ENCODE measurements at places on chromosomes 16 and 17.
A peak's percentile ranks its signal among the peaks of the same experiment; 100 is the strongest.

DNA sequence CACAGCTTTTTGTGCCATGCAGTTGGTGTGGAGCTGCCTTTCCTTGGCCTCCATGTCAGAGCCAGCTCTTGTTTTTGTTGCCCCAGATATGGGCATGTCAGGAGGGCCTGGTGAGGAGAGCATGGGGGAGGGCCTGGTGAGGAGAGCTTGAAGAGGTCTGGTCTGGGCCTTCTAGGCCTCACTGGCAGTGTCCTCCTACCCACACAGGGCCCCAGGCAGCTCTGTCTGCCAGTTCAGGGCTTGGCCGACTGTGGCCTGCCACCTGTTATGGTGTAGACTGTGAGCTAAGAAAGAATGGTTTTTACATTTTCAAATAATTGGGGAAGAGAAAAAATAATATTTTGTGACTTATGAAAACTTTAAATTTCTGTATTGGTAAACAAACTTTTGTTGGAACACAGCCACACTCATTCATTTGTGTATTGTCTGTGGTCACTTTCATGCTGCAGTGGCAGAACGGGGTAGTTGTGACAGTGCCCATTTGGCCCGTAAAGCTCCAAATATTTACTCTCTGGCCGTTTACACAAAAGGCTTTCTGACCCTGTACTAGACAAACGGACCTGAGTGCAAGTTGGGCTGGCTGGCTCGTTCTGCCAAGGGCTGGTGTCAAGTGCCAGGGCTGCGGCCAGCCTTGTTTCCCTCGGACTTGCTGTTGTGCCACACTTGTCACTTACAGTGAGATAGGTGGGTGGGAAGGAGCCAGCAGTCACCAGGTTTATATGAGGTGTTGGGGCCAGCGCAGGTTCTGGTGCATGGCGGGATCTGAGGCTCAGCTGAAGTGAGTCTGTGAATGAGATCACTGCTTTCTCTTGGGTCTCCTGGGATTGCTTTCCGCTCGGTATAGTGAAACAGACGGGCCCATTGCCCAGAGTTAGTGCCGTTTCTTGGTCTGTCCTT lies 18.2 kb downstream of the PGS1 start:
- no peak for DNase-seq

DNA sequence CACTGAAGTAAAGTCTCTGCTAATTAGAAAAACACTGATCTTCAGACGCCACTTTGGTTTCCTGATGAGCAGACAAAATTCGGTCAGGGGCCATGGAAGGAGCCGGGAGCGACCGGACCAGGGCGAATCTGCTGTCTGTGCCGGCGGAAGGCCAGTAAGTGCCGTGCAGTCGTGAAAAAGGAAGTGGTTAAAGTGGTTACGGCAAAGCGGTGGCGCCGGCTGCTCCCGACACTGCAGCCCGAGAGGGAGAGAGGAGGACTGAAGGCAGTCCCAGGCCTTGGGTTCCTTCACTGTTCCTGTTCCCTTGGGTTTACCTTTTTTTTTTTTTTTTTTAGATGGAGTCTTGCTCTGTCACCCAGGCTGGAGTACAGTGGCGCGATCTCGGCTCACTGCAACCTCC lies 17.3 kb upstream of the HEXD start:
- DNase-seq = no peak

GRCh38 chr16:74832228-74832627 lies 57.6 kb upstream of the FA2H start:
- no peak for DNase-seq

DNA sequence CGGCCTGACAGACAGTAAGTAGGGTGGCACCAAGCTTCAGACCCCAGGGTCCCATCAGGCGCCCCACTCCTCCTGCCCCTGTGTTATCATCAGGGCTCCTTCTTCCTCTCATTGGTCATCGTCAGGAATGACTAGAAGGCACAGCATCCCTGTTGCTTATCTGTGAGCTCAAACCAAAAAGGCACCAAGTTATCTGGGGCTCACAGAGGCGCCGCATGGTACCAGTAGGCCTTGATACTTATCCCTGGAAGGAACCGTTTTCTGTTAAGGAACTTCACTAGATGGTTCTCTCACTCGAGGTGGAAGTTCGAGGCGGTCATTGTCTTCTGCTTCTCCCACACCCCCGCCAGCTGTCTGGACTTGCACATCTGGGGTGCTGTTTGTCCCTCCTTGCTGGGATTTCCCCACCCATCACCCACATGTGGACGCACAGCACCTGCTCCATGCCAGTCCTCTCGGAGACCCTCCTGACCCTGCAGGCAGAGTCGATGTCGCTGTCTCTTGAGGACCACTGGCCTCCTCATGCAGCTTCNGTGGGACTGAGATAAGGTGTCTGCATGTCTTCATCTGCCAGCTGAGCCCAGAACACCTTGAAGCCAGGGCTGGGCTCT lies 52.1 kb downstream of the METRNL start:
- DNase-seq = no peak

- no peak for DNase-seq
Observed at GRCh38 chr16:72287649-72288048, 115.7 kb upstream of the PMFBP1 start.

DNA sequence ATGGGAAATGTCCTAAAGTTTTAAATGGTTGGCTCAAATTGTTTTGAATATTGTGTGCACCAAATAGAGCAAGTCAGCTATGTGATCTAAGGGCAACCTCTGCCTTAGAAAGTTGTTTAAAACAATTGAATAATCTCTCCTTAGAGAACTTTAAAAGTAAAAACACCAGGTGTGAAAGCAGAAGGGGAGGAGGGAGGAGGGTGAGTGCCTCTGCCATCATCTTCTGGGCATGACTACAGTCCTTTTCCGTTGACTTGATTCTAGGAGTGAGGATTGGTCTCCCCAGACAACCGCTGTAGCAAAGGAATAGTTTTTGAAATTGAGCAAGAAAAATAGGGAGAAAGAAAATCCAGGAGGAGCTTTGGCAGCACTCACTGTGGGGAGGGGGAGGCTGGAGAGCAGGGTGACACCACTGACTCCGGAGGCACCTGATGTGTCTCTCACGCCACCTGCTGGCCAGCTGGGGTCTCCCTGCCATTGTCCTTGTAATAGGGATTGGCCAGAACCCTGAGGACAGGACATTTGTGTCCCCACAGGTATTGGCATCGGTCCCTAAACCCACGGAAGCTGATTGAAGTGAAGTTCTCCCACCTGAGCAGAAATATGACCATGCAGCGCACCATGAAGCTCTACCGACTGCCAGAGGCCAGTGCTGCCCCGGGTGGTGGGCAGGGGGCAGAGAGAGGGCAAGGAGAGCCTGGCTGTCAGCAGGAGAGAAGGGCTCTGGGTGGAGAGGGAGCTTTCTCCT lies 33.3 kb downstream of the PLCD3 start:
- DNase-seq = peak; percentile 92

- DNase-seq = no peak
Observed at GRCh38 chr16:19236561-19237209, 48.8 kb upstream of the CLEC19A start.

DNA sequence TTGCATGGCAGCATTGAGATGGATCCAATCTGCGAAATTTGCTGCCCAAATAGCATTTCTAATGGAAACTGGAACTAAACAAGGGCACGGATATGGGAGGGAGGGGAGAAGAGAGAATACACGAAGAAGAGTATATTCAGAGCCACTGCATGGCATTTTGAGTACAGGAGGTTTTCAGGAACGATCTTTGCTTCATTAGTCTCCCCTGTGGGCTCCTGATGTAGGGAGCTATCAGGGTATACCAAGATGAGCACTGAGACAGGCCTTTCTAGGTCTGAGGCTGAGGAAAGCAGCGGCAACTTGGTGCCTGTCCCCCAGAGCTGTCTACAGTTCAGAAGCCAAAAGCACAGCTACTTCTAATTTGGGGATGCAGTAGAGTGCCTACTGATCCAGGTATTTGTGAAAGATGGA lies 257.7 kb upstream of the PMFBP1 start:
- DNase-seq = no peak

DNA sequence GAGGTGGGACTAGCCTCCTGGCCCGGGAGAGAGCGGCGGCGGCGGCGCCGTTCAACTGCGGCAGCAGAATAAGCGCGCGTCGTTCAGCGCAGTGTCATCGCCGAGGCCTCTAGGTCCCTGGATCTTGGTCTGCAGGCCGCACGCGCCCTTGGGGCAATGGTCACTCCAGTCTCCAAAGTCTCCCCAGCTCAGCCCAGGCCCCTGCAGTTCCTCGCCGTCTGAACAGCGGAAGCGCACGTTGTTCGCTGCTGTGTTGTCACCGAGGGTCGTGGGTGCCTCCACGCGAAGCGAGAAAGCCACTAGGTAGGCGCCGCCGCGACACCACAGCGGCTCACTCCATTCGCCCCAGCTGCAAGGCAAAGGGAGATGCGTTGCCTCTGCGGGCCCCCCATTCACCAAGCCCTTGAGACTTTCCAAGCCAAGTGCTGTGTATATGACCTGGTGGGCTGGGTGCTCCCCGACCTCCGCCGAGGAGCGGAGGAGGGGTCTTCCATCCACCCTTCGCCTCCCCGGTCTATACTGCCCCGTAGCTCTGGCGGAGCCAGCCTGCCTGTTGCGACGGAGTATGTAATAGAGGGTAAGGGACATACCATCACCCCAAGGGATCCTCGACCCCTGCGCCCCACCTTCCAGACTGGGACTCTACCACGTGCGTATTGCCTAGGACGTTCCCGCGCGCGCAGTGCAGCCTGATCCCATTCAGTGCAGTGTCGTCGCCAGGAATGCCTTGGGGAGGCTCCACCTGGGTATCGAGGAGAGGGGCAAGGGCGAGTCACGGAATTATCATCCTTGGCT lies 656 bp downstream of the VMO1 start:
- no peak for DNase-seq

- peak; percentile 65 for DNase-seq
Observed at GRCh38 chr17:79388556-79389295, 222.1 kb downstream of the RBFOX3 start.

GRCh38 chr17:73196500-73196899 lies 3.6 kb downstream of the COG1 start:
- peak; percentile 71 for DNase-seq

DNA sequence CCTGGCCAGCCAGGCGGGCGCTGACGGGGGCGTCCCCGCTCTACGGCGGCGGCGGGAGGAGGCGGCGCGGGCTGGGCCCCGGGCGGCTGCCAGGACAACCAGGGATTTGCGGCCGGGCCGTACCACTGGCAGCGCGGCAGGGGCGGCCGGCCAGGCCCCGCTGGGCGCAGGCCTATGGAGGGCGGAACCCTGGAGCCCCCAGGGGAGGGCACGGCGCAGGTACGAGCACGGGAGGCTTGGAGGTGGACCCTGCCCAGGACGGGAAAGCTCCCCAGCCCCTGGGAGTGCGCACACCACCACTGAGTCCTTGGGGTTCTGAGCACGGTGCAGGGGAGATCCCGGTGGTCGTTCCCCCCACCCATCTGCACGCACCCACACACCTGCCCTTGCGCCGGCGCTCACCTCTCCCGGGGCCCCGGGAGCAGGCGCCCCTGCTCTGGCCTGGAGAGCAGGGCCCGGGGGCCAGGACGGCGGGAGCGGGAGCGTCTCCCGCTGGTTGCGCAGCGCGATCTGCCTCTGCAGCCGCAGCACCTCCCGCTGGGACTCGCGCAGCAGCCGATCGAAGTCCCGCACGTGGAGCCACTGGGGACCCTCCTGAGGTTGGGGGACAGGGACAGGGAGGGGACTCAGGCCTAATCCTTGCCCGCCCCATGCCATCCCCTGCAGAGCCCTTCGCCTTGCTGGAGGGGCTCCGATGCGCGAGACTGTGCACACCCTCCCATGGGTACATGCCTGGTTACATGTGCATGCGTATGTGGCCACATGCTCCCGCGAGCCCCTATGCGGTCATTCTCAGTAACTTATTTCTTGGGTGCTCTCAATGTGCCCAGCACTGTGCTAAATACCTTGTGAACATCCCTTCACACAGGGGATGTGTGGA lies 3.9 kb downstream of the TSPOAP1 start:
- peak; percentile 62 for DNase-seq

- DNase-seq = peak; percentile 34
Observed at GRCh38 chr17:60305141-60305540, 86.8 kb downstream of the USP32 start.

GRCh38 chr16:51872524-51872923 lies 674.4 kb downstream of the TOX3 start:
- DNase-seq = no peak

- DNase-seq = no peak
Observed at GRCh38 chr16:80739523-80739922, 64.9 kb downstream of the CDYL2 start.

DNA sequence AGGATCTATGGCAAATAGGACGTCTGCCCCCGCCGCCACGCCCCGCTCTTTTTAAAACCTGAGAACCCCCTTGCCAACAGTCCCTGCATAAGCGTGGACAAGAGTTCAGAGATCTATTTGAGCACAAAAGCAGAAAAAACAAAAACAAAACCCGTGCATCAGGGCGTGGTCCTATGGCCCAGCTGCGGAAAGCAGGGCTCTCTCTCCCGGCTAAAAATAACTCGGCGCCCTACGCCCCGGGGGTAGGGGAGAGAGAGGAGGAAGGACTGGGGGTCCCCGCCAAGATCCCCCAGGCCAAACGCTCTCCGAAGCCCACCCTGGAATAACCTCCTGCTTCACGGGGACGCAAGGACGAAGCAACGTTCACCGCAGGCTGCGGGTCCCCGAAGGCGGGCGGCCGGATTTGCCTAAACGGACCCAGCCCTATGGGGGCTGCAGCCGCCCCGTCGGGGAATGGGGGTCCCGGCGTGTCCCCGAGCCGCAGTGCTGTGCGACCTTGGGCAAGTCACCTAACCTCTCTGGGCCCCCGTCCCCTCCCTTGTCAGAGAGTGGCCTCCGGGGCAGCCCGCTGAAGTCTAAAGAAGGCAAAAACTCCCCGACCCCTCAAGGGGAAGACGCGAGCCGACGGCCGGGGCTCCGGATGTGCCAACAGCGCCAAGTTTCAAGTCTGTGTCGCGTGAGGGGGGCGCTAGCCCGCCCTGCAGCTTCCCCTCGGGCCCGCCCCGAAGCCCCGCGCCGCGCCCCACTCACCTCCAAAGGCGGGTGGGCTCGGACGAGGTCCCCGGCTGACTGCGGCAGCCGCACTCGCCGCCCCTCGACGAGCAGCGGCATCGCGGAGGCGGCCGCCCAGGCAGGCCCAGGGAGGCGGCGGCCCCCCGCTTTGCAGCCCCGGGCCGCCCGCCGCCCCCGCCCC lies 477 bp downstream of the NTAN1 start:
- DNase-seq = peak; percentile 71

GRCh38 chr17:63476854-63477479 lies at the start of gene ACE:
TSS of gene ACE (plus strand) at chr17:63477061. CDS start at chr17:63477095, 34 bp downstream.
- peak; percentile 74 for DNase-seq

GRCh38 chr16:81817789-81818567 lies 38.9 kb downstream of the PLCG2 start:
- no peak for DNase-seq

DNA sequence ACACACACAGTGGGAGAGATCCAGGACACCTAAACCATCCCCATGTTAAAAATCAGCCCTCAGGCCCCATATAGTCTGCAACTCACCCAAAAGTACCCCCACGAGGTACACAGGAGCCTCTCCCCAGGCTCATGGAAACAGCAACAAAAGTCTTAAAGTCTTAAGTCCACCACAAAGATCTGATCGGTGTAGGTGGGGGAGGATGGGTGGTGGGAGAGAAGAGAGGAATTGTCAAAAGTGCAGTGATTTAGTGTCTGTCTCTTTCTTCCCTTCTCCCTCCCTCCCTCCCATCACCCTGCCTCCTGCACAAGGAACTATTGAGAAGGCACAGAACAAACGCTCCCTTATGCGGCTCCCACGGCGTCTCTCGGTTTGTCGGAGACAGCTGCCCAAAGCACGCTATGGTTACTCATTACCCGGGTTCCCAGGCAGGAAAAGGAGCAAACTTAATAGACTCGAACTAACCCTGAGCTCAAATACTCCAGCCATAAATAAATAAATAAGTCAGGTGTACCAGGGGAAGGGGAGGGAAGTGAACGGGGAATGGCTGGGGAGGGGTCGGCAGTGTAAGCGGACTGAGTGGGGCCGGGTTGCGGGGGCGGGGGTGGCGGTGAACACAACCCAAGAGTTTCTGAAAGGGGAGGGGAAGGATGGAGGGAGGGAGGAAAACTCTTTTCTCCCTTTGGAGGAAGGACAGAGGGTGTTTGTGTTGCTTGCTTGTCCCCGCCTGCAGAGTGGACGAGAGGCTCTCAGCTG lies 477.4 kb downstream of the SLC39A11 start:
- DNase-seq = peak; percentile 31
